Activated T-cell treated with anti-CD3 and anti-CD28 coated beads, Interleukin-2, amount 50 U/mL, for 72 hours (primary cell): ENCODE measurements at places on chromosomes 11 and 22. TPM values are rescaled to one million over a fixed set of nuclear protein-coding genes. Genes with fewer than 3 reads are reported as not detected.

- no peak for DNase-seq
Measured at GRCh38 chr11:86984701-86985100, 29.5 kb upstream of the FZD4 start.

DNA sequence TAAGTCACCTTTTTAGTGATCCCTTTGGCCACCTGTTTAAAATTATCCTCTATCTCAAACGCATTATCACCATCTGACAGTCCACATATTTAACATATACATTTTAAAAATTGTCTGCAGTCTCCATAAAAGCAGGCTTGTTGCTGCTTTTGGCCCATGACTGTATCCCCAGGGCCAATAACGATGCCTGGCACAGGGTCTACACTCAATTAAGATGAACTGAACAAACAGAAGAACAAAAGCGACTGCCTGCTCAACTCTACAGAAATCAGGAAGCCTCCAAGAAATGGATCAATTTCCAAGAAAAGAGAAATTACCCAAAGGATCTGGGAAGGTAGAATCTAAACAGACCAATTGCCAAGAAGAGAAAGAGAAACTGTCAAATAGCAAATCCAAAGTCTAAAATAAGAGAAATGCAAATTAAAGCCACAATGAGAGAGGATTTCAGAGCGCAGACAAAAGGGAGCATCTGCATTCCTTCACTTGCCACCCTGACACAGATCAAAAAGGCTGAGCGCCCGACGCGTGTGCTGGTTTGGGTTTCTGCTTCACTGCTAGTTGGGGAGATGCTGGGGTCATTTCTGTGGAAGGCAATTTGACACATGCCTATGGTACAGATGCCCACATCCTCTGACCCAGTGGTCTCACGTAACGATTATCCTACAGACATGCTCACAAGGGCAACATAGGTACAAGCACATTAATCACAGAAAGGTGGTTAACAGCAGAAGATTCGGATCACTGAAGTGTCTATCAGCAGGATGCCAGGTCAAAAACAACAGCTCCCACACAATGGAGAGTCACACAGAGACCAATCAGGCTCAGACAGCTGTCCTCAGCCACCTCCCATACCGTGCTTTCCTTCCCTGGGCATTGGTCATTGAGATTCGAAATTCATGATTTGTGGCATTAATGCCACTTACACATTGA is 55.9 kb downstream of the SHISAL1 start:
- no peak for DNase-seq

GRCh38 chr11:18245396-18245795 is 3.1 kb downstream of the SAA2 start:
- no peak for DNase-seq

The IFITM1 gene
- 384 TPM for total RNA-seq

- no peak for DNase-seq
Measured at GRCh38 chr22:35375031-35375430, 5.9 kb upstream of the HMOX1 start.

The ELFN2 gene
- 0.58 TPM for total RNA-seq
